T47D (cell line): ENCODE measurements at places on chromosomes 5 and 9.

- DNase-seq: peak; percentile 22
Measured at GRCh38 chr9:98037357-98037756, 19.2 kb upstream of the NANS start.

DNA sequence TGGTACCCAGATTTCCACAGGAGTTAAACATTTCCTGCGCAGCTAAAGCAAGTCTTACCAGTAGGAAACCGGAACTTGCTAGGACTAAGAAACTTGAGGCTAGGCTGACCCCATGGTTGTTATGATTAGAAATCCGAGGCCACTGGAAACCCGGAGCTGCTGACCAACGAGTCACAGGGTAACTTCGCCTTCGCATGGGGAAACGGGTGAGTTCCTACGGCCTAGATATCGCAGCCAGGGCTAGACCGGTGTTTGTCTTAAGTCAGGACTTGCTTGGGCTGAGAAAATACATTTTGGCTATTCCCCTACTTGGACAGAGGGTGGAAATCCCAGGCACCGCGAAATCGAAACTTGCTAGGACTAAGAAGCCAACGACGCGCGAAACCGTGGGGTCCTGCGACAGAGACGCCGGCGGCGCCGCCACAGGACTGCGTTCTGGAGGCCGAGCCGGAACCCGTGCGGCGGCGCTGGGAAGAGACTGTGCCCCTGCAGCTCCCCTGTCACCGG lies 1.6 kb upstream of the ANXA2R start:
- DNase-seq: peak; percentile 79

GRCh38 chr5:73831066-73831465 lies 205.1 kb downstream of the ARHGEF28 start:
- DNase-seq: no peak

DNA sequence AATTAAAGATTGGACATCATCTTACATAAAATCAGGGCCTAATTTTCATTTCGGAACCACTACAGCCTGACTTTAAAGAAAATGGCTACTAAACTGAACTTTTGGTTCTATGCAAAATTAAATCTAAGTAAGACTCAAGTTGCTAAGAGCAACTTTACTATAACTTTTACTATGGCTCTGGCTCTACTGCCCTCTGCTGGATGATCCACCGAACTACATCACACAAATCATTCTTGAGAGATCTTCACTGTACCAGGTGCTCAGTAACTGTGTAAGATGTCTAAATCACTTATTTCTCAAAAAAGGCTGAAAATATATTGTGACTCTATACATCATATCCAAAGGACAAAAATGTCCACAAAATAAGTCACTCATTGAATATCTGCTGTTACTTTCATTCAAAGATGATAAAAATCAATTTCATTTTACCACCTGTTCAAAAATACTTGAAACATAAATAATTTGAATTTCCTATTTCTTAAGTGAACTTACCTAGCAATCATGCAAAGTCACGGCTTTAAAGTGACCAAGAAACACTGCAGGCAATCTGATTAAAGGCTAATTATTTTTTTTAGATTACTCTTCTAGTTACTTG lies 13.5 kb downstream of the MOCS2 start:
- peak; percentile 39 for DNase-seq

- DNase-seq: no peak
Measured at GRCh38 chr9:129422032-129422842, 198.7 kb downstream of the C9orf50 start.

GRCh38 chr5:8615142-8615858 lies 746.4 kb downstream of the MTRR start:
- DNase-seq: no peak

DNA sequence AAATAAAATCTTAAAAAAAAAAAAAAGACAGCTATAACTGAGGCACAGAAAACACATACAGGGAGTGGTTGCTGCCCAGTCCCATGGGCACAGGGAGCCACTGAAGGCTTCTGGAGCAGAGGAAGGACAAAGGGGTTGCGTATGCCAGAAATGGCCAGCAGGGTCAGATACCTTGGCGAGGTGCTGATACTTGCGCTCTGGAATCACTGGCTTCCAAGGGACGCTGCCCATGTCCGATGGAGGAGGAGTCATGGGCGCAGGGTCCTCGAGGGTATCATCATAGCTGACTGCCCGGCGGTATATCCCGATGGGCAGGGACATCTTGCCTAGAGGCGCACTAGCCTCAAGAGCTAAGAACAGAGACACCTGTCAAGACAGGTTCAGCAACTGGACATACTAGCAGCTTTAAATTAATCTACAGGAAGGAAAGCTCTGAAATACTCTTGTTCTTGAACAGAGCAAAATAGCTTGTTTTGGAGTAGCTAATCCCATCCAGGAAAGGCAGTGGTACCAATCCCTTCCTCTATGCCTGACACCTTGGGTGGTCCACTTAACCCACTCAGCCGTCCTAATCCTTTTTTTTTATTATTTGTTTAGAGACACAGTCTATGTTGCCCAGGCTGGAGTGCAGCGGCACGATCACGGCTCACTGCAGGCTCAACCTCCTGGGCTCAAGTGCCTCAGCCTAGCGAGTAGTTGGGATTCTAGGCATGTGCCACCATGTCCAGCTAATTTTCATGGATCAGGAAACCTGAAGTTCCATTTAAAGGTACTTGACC lies 6.0 kb downstream of the KIAA1191 start:
- DNase-seq: no peak

GRCh38 chr5:658103-658502 lies 35.0 kb downstream of the TPPP start:
- no peak for DNase-seq

DNA sequence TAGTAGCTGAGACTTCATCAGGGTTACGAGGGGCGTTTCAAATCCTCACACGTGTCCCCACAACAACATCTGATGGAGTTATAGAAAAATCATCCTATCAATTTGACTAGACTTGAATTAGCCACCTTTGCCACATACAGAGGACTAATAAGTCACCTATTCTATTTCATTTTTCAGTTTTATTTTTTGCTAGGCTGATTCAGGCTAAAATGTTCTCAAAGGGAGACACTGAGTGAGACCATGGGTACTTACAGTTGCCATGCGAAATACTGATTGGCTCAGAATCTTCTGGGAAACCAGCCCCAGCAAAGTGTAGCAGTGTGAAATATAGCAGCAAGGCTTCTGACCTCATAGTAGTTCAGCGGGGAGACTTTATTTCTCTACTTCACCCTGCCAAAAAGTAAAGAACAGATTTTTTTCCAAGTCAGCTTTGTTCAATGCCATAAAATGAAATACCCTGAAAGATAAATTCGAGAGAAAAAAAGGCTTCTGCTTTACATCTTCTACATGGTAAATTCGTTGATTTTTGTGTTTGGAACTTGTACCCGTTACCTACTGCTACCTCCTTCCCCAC lies 69.9 kb downstream of the SEMA6A start:
- no peak for DNase-seq

DNA sequence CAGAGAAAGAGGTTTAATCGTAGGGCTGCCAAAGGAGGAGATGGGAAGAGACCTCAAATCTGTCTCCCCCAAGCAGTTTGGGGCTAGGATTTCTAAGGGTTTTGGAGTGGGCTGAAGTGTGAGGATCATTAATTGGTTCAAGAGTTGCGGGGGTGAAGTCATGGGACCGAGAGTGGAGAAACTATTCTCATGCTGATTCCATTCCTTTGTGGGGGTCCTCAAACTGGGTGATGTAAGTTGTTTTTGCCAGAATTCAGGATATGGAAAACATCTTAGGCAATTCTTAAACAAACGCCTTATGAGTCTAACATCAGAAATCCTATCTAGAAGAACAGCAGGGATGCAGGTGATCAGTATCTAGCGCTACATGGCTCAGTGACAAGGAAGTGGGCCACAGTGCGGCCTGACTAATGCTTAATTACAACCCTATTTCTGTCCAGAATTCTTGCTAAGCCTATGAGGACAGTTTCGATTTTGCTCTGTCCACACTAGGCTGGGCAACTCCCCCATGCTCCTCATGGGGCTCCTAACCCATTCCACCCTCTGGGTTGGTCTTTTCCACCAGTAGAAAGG lies 27.7 kb upstream of the TRIO start:
- DNase-seq: no peak

GRCh38 chr5:71767661-71768060 lies 48.6 kb downstream of the CARTPT start:
- no peak for DNase-seq

DNA sequence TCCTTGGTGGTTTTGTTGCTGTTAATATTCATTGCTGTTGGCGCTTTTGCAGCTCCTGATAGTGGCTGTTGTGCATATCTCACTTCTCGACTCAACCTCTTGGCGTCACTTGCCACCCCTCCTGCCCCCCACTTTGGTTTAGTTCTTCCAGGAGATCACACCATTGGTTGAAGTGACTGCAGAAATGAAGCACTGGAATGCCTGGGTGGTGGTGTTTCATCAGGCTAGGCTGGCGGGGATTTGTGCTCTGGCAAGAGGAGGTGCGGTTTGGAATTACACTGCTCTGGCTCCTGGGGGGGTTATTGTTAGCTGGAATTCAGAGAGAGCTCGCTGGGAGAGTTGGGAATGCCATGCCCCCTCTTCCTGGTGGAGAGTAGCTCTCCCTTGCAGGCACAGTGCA lies 11.5 kb downstream of the PRRC2B start:
- no peak for DNase-seq

GRCh38 chr9:132066057-132066456 lies 13.6 kb downstream of the MED27 start:
- no peak for DNase-seq
